HEK293T (cell line): ENCODE measurements at places on chromosomes 1 and 21.

GRCh38 chr1:2438038-2438437 is 25.7 kb upstream of the PEX10 start:
- DNase-seq: no peak

DNA sequence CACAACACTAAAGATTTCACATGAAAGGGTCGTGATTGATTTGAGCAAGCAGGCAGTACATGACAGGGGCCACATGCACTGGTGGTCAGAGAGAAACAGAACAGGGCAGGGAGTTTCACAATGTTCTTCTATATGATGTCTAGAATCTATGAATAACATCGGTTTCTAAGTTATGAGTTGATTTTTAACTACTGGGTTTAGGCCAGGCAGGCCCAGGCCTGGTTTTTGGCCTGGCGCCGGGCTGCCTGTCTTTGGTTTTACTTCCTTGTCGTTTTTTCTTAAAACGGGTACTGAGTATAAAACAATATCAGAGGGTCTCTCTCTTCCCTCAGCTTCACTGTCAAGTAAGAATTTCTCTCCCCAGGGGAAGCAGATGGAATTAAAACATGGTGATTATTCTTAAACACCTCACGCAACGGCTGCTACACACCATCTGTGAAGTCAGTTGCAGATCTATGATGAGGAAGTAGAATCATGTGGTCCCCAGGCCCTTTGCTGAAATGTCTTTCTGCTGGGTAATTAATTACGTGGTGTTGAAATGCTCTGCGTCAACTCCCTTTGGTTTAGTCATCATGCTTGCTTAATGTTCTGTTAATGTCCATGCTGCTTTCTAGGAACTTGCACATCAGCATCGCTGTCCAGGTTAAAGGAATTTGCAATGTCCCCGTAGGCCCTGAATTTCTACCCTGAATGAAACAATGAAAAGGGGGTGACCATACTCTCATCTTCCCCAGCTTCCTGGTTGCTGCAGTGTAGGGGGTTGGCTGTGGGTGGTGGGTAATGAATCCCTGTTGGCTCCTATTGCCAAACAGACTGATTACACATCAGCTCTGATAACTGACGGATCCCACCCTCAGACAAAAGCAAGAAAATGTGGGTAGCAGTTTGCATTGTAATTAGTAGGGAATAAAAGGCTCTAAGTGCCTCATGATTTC is 70.3 kb downstream of the SERINC2 start:
- no peak for DNase-seq

DNA sequence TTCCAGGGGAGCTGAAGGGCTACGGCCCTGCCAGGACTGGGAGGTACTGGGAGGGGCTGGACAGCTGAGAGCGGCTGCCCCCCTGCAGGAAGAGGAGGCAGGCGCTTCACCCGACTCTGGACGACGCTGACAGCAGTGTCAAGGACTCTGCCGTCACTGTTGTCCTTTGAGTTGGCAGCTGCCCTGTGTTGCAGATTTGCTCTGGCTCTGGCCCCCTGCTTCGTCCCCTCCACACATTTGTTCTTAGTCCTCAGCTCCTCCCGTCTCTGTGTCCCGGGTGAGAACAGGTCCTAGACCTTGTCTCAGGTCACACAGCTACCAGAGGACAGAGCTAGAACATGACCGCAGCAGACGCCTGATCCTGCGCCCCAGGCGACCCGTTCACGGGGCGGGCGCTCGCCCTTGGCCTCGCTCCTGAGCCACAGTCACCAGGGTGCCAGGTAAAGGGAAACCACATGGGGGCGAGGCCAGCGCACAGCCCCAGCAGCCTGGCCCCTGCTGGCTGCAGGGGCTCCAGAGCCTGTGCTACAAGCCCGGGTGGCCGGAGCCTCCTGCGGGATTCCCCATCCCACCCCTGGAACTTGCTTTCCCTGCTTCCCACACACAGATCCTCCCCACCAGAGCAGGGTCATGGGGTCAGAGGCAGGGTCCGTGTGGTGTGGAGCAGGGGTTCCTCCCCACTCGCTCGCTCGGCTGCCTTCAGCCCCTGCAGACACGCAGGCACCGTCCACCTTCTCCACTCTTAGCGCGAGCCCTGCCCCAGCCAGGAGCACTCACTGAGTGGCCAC is 10.7 kb upstream of the NPHP4 start:
- DNase-seq: no peak

- DNase-seq: no peak
These were observed 164.9 kb upstream of the ADGRL2 start for GRCh38 chr1:81635816-81636215.

- DNase-seq: peak; percentile 27
These were observed 68.9 kb downstream of the TENT5C start for GRCh38 chr1:117674521-117675400.
